ENCODE measurements at places on chromosomes 16 and 17.

GRCh38 chr17:76944477-76944876 lies 76.3 kb downstream of the MGAT5B start:
- DNase-seq: no peak

- DNase-seq: no peak
Measured at GRCh38 chr16:78524066-78524595, 424.7 kb downstream of the WWOX start.

GRCh38 chr16:66451548-66451947 lies 24.5 kb downstream of the BEAN1 start:
- no peak for DNase-seq

DNA sequence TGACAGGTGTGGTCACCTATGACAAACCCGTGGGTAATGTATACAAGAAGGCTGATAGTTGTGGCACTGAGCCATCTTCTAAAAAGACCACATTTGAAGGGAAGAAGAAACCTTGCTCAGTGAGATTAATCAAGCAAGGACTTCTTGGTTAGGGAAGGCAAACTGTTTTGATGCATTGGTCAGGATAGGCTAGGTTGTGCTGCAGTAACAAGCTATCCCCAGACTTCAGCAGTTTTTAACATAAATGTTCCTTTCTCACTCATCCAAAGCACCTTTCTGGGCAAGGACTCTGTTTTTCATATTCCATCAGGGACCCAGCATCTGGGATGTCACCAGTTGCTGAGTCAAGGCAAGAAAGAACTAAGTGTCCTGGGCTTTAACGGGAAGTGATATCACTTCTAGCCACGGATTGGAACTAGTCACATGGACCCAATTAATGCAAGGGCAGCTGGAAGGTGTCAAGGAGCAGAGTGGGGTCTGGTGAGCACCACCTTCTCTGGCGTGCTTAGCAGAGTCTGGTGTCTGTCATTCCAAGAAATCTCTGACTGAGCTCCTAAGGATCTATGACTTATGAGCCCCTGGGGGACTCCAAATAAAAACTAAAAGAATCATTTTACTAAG lies 52.0 kb upstream of the CCL2 start:
- DNase-seq: no peak

DNA sequence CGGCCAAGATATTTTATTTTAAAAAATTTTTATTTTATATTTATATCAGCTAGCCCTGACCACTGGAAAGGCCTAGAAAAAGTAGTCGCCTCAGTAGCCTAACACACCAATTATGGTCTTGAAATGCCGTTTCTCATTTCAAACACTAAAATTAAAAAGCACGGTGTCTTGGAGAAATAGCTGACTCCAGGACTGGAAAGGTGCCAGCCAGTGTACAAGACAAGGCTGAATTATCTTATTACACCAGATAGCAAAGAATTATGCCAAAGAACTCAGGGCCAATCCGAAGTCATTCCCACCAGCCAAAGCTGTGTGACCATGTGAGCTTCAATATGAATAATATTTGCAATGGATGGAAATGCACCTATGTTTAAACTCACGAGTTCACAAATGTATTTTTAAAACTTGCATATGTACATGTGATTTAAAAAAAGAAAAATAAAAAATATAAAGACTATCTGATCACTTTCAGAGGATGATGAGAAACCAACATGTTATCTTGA lies 19.9 kb upstream of the ATP2C2 start:
- DNase-seq: no peak

- peak; percentile 55 for DNase-seq
Measured at GRCh38 chr17:78842881-78843565, 2.4 kb upstream of the USP36 start.

- no peak for DNase-seq
Measured at GRCh38 chr17:1039511-1040215, 42.7 kb downstream of the TIMM22 start.

DNA sequence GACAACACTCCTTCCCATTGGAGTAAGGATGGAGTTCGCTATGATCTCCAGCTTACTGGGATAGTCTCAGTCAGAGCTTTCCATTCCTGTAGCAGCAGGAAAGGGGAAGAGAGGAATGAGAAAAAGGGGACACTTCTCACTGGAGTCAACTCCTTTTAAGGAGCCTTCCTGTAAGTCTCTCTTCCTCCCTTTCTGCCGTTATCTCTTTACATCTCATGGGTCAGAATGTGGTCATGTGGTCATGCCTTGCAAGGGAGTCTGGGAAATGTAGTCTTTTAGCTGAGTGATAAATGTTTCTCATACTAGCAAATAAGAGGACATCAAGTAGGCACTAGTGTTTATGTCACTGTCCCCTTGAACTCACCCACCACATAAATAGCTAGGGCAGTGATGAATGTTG lies 227.3 kb downstream of the HAPSTR1 start:
- DNase-seq: no peak

GRCh38 chr17:32327911-32328310 lies 14.1 kb downstream of the C17orf75 start:
- no peak for DNase-seq

GRCh38 chr17:62852195-62852594 lies 44.1 kb upstream of the MARCHF10 start:
- DNase-seq: no peak

DNA sequence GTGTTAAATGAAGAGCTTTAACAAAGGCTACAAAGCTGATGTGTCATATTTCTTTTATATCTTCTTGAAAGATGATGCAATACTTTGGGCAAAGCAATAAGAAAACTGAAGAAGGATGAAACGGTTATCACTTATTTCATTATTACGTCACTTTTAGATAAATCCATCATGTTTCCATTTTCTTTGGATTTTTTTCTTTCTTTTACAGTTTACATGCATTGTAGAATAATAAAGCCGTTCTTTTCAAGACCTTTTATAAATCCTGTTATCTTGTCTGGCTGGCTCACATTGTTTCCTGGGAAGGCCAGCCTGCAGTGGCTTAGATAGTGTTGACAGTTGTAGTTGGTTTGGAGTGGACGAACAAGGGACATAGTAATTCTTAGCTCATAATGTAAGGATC lies 28.9 kb downstream of the TANC2 start:
- DNase-seq: no peak

DNA sequence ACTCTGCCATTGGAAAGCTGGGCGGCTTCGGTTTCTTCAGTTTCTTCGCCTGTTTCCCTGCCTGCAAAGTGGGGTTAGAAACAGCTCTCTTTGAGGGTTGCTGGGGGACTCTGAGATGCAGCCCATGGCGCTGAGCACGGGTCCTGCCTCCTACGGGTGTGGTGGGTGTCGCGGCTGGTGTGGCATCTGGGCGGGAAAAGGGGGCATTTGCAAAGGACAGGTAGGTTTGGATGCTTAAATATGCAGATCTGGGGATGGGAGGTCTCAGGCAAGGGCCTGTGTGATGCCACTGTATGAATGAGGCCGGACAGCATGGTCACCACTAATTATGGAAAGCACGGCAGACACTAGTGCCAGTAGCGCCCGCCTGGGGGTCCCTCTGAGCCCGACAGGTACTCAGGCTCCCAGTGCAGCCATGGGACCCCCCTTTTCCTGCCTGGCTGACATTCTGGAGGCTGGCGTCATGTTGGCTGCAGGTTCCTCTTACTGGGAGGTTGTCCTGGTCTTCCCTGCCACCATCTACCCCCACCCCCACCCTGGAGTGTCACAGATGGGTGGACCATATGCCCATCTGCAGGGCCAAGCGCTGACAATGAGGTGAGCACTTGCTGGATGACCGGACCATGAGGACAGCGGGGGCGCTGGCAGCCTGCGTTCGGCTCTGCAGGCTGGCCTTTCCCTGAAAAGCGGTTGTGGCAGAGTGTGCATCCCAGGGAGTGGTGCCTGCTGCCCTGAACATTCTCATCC lies 237.7 kb downstream of the SEC14L1 start:
- no peak for DNase-seq

DNA sequence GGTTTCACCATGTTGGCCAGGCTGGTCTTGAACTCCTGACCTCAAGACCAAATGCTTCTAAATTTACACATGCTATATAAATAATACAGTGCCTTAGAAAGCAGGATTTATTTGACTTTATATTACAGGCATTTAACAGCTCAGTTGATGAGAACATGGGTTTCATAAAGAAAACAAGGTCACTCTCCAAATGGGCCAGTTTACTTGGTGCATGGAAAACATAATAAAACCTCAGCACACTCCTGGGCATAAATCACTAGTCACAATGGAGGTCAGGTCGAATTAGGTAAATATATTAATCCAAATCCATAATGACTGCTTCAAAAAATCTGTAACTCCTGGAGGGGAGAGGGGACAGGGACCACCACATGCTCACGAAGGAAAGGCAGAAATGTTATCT lies 24.5 kb downstream of the APPBP2 start:
- DNase-seq: no peak
